ENCODE measurements at places on chromosomes 1 and 21.

DNA sequence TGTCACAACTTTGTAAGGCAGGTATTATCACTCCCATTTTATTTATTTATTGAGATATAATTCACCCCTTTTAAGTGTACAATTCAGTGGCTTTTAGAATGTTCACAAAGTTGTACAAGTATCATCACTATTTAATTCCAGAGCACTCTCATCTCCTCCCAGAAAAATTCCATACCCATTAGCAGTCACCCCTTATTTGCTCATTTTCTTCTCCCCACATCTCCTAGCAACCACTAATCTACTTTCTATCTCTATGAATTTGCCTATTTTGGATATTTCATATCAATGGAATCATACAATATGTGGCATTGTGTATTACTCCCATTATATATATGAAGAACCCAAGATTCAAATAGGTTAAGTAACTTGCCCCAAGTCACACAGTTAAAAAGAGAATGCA, 7.0 kb downstream of the DSTYK start:
- no peak for DNase-seq

DNA sequence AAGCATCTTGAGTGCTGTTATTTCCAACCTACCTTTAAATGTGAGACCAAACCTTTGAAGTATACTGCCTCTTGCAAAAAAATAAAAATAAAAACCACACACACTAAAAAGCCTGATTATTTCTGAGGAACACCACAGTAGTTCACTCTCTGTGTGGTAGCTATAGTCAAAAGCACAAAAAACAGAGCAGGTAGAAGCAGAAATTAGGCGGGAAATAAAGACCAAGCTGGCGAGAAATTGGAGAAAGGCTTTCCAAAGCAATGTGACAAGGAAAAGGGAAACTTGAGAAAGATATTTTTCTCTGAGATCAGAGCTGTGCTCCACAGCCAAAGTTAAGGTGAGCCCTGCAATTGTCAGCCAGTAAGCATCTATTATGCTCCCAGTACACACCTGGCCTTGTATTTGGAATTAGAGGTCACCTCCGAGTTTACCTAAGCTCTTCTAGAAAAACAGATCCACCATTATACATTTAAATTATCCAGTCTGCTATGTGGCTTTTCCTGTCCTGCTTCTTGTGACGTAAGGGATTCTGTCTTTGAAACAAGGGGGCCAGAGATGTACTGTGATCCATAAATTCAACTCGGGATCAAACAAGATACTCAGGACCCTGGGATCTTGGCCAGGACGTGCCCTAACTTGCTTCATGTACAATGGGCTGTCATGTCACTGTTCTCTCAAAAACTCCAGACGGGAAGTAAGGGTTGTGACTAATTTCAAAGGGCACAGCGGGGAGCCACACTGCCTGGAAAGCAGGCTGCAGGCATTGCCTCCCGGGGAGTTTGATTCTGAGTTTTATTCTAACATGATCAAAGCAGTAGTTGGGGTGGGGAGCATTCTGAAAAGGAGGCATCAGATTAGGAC, 39.8 kb upstream of the RAB4A start:
- no peak for DNase-seq

- peak; percentile 72 for DNase-seq
Measured at GRCh38 chr1:155062702-155063411, 683 bp upstream of the EFNA4 start.

DNA sequence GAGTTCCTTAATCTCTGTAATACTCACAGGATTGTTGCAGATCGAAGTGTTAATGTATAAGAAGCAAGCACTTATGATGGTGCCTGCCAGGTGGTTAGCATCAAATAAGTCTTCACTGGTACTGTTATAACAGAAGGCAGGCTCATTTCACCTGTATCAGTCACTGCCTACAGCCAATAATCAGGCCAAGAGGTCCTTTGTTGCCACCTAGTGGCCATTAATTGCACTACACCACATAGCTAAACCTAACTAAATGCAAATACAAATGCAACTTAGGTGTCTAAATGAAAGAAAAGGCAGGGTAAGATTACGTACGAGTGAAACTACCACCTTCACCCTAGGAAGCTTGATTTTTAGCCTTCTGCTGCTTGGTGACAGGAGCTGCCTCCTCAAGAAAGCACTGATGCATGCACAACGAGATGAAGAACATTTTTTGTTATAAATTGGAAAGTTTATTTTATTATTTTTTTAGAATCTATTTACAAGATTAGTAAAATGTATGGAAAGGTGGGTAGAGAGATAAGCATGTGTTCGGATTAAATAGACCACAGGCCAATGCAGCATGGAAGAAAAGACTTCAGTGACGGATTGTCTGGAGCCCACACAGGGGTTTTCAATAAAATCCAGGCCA, 334.8 kb upstream of the CAMK1G start:
- DNase-seq, result peak; percentile 11

- DNase-seq, result no peak
Measured at GRCh38 chr21:16588433-16588860, 858.7 kb downstream of the USP25 start.

DNA sequence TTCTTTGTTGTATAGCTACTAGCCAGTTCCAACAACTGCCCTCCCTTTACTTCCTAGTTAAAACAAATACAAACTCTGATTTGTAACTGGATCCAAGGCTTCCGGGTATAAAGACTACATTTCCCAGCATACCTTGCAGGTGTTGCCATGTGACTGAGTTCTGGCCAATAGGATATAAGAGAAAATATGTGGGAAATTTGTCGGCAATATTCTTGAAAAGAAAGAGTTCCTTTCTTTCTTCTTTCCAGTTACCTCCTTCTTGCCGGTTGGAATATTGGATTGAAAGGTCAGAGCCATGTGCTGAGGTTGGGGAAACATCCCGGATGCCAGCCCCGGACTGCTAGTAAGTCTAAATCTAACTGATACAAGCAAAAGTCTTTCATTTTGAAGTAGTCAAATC, 23.0 kb upstream of the ZBTB40 start:
- DNase-seq, result no peak

GRCh38 chr1:119794876-119795240, 16.4 kb downstream of the REG4 start:
- no peak for DNase-seq

DNA sequence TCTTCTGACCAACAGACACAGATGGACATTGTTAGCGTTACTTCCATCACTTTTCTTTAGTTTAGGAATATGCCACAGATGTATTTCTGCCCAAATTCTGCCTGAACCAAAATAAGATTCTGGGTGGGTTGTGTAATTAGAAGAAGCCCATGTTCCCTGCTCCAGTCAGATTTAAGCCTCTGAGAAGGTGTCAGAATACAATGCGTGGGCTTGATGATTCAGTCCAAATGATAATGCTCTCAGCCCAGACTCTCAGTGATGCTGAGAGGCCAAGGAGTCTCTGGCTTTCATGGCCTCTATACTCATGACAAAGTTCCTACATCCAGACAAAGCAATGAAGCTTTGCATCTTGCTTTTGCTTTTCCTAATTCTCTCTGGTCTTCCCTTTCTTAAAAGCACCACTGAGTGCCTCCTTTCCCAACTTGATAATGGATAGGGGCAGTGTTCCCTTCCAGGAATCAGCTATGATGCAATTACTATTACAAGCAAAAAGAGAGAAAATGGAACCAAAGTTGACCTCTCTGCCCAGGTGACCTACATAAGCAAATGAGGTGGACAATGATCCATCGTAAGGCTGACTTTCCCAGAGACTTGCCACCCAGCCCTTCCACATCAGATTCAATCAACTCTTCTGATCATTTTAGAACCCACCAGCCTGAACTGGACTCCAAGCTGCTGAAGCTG, 8.8 kb downstream of the SEC16B start:
- DNase-seq, result no peak

DNA sequence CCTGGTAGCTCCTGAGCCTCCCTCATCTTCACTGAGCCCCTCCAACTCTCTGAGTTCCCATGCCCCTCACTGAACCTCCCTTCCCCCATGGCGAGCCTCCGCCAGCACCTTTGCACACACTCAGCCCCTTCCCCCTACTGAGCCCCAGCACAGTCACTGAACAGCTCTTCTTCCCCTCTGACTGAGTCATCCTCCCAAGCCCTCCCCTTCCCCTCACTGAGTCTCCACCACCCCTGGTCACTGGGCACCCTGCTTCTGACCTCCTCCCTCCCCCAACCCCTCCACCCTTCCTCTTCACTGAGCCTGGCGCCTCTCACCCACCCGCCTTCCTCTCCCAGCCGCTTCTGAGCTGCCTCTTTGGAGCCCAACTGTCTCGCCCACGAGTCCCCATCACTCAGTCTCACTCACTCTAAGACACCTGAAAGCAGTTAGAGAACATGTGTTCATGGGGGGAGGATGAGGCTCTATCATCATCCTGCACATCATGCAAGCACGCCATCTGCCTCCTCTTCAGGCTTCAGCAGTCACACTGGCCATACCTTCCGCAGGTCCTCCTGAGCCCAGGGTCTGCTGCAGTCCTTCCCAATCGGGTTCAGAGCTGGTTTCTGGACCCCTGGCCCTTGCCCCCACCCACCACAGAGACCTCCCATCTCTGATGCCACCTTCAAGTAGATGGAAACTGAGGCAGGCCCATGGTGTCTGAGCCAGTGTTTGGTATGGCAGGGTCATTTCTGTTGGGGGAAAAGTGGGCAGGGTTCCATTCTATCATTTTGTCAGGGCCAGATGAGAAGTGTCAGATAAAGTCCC, 2.0 kb upstream of the TRNP1 start:
- no peak for DNase-seq

DNA sequence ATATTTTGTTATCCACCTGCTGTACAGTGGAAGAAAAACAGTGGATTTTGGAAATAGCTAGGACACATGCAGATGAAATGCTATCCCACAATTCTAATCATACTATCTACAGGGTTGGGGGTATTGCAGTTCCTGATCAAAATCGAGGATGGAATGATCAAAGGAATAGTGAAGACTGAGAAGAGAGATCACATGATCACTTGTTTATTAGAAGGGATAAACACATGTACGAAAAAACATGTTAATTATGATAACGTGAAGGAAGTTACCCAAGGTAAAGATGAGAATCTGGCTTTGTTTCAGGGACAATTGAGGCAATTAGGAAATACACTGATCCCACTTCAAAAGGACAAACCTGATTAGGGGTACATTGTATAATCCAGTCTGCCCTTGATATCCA, 8.8 kb upstream of the NENF start:
- DNase-seq, result no peak

- DNase-seq, result no peak
Measured at GRCh38 chr1:228450200-228450599, 33.5 kb upstream of the TRIM17 start.
